ENCODE measurements at places on chromosomes 12 and 14.

- DNase-seq = no peak
These were observed 99.2 kb downstream of the ADGRD1 start for GRCh38 chr12:131052929-131053328.

- no peak for DNase-seq
These were observed 83.3 kb upstream of the PPM1H start for GRCh38 chr12:63018273-63018672.

GRCh38 chr14:99028521-99028920 is 243.5 kb downstream of the BCL11B start:
- no peak for DNase-seq

DNA sequence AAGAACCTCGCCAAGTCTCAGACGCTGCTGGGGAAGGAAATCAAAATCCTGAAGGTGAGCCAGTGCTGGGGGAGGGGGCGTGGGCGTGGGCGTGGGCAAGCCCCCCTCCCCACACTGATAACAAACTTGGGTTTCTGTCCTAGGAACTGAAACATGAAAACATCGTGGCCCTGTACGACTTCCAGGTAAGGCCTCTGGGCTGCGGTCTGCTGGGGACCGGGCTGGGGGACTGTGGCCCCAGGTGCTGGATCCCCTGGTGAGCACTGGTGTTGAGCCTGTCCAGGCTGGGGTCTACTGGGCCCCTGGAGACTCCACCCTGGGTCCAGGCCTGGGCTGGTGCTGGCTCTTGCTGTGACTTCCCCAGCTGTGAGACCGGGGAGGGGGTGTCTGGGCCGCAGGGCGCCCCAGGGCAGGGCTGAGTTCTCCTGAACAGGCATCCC is 1.2 kb downstream of the ULK1 start:
- no peak for DNase-seq

GRCh38 chr12:4011597-4011996 is 138.4 kb upstream of the PARP11 start:
- no peak for DNase-seq

DNA sequence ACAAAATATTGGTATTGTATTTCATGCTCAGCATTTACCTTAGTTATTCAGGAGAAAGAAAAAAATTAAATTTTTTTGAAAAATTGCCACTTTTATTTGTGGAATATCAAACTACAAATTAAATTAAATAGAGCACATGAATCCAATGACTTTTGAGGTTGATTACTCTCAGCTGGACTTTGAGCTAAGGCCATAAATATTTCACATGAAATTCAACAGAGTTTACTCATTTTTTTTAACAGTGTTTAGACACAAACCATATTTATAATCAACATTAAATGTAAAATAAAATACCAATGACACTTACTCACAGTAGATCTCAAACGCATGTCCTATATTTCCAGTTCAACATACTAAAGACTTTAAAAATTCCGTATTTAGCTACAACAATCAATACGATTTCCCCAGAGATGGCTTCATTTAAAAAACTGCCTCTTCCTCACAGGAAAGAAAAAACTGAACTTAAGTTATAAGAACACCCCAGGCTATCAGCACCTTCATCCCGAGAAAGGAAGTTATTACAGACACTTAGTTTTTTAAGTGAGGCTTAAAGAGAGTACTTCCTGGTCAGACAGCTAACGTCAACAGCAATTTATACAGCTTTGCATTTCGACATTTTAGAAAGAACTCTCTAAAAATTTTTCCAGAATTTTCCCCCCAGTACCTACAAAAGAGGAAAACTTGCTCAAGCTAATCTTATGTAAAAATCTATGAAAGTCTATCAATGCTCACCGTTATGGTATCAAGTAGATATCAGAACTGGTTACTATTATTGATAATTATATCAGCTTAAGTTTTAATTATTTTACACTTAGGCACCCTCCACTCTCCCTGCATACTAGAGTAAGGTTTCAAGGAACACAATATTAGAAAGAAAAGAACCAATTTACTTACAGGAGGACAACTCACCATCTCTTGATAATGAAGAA is 13.8 kb downstream of the TAOK3 start:
- DNase-seq = no peak

DNA sequence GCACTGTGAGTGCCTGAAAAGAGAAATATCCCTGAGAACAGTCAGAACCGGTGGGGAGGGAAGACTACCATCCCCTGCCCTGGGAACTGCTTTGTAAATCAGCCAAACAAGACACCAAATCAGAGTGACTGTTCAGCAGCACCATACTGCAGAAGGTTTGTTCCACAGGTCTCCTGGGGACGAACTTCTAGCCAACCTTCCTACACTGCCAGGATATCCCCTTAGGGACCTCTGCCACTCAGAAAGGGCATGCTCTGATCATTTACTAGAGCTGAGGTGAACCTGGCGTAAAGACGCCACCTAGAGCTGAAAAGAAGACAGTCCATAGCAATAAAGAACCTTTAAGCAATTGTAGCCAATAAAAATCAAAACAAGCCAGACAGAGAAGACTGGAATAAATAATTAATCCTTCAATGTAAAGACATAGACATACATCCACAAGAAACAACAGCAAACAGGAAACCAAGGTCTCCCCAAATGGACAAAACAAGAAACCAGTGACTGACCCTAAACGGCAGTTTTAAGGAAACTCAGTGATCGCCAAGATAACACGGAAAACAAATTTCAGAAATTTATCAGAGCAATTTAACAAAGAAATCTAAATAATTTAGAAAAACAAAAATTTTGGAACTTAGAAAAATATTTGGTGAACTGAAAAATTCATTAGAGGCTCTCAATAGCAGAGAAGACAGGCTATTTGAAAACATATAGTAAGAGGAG is 228.1 kb upstream of the AMIGO2 start:
- DNase-seq = peak; percentile 74

DNA sequence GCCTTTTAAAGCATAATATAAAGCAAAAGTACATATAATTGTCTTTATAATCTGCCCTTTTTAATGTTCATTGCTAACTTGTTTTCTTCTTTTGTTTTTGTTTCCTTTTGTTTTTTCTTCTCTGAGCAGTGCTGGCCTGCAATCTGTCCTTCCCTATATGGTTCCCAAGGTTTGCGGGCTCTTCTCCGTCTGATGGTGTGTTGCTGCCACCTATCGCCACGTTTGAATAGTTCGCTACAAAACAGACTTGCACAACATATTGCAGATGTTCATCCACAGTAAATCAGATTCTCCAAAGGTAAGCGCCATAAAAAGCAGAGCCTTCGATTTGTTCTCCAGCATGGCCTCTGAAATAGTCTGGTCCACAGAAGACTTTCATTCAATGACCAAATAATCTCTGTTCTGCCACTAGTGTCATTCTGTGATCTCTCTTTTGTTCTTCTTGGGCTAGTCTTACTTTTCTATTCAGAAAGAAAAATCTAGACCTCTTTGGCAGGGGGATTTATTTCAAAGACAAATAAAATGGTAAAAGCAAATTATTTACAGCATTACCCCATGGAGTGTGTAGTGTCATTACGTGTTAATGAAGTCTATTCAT is 33.5 kb downstream of the C12orf50 start:
- no peak for DNase-seq

GRCh38 chr12:129696926-129697325 is 206.9 kb downstream of the TMEM132D start:
- no peak for DNase-seq

DNA sequence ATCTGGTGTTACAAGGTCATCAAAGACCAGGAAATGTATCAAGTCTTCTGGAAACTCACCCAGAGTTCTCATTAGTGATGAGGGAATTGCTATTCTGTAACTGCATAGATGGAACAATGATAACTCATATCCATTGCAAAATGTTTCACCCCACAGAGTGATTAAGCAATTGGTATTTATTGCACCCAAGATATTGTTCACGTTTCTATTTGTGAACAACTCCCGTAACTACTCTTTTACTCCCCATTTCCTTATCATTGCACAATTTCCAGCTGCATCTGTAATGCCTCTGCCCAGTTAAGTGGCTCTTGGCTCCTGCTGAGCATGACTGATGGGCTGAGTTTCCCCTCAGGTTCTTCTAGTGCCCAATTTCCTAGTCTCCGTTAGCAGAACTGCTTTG is 108.7 kb upstream of the PRICKLE1 start:
- DNase-seq = no peak

DNA sequence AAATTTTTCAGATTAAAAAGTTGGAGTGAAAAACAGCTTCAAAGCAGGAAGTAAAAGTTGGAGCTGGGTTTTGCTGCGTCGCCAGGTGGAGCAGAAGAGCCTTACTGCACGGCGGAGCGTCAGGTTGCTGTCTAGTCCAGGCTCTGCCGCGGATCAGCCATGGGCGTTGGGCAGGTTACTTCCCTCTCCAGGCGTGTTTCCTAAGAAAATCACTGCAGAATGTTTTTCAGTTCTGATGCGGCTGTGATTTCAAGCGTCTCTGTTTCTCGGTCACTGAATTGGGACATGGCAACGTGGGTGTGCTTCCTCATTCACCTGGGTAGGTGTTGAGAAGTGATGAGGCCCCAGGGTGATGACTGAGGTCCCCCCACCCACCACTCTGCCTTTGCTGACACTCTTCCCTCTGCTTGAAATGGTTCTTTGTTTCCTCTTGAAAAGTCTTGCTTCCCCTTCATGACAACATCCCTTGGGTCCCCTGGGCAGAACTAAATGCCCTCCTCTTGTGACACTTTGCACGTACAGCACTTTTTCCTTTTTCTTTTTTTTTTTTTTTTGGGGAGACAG is 7.6 kb downstream of the EVL start:
- no peak for DNase-seq

GRCh38 chr12:2169489-2169888 is 116.7 kb downstream of the CACNA1C start:
- DNase-seq = no peak

- no peak for DNase-seq
These were observed 44.8 kb downstream of the FOXN4 start for GRCh38 chr12:109264095-109264942.

- DNase-seq = no peak
These were observed 112.1 kb downstream of the MON2 start for GRCh38 chr12:62578726-62579125.

- DNase-seq = no peak
These were observed 237.2 kb downstream of the FBXL14 start for GRCh38 chr12:1357171-1357570.

DNA sequence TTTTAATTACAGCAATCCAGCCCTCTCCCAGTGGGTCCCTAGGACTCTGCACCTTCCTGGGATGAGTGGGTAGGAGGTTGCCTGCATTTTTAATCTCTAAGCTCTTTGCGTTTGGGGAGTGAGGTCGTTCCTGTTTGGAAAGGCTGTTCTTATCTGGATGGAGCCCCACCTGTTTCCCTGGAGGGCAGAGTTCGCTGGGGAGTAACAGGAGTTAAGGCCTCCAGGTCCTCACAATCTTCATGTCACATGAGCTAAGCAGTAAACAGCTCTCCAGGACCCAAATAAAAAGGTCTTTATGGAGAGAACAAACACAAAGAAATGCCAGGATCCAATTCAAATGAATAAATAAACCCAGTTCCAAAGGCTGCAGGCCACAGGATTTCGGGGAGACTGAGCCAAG is 56.0 kb upstream of the RFLNA start:
- no peak for DNase-seq

DNA sequence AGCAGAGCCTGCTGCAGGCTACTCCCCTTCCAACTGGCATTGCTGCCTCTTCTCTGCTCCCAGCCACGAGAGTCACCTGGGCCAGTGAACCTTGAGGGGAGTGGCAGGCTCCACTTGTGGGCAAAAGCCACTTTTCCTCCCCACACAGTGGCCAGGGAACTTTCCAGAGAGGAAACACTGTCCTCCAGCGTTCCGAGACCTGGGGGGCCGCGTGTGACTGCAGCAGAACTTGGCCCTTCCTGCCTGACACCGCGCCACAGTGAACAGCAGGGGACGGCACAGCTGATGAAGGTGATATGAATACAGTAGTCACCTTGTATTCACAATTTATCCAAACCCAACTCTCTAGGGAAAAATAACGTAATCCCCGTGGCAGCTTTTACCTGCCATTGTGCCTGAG is 114.9 kb downstream of the PIWIL1 start:
- no peak for DNase-seq

- DNase-seq = no peak
These were observed 351.6 kb downstream of the SEC23A start for GRCh38 chr14:38751459-38751858.

- DNase-seq = no peak
These were observed 91.3 kb downstream of the DUSP6 start for GRCh38 chr12:89260841-89261637.

DNA sequence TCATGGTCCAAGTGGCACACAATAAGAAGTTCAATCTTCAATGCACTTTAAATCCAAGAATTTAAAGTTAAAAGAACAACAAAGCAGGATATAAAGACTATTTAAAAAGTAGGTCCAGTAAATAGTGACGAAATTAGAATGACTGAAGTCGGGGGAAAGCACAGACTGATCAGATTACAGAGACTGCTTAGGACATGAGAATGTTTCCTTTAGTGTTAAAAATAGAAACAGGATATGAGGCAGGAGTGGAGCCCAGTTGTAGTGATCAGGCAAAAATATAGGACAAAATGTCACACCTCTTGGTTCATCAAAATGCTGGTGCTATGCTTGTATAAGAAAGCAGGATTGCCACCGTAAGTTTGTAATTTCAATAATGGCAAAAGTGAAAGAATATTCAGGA is 52.2 kb upstream of the CD163 start:
- no peak for DNase-seq

GRCh38 chr14:71190770-71191374 is 283.6 kb downstream of the PCNX1 start:
- no peak for DNase-seq

DNA sequence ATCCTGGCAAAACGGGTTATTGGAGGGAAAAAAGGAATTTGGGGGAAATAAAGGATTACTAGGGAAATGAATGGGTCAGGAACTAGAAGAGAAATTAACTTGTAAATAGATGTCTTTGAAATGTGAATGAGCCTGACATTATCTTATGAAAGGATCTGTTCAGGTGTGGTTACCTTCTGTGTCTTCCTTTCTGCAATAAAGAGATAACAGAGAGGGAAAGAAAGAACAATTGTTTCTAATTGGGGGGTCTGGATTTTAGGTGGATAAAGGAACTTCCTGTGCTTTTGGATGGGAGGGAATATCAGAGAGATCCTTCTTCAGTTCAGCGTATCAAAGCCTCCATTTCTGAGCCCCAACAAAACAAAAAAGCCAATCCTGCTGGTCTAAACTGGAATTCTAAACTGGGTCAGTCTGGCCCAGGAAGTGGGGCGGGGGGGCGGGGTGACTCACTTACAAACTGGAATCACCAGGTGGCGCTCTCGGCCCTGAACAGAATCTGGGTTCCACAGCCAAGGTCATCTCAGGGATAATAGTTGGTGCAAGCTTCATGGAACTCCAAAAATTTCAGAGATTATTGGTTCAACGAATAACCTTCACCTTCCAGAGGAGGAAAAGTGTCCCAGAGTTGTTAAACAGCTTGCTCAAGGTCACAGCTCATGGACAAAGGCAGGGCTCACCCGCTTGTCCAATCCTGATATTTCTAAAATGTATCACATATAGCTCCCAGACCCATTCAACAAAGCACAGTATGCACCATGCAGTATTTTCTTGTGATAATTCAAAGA is 15.2 kb upstream of the PEBP1 start:
- DNase-seq = no peak

DNA sequence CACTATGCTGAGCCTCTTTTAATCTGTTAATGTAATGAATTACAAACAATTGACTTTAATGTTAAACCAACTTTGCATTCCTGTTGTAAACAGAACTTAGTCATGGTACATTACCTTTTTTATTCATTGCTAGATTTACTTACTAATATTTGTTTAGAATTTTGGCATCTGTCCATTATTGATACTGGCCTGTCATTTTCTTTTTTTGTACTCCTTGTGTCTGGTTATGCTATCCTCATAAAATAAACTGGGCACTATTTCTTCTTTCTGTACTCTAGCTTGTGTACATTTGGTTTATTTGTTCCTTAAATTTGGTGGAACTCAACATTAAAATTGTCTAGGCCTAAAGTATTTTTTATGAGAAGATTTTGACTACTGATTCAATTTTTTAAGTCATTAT is 32.1 kb downstream of the SPATA7 start:
- DNase-seq = no peak
